AML-193 (cell line): ENCODE measurements at places on chromosomes 12 and 14.

- no peak for DNase-seq
These were observed 148.4 kb downstream of the RPAP3 start for GRCh38 chr12:47557386-47557785.

- no peak for DNase-seq
These were observed 254 bp upstream of the CCDC177 start for GRCh38 chr14:69574954-69575295.

GRCh38 chr14:100246809-100247428 is 8.0 kb downstream of the YY1 start:
- DNase-seq, result peak; percentile 28

DNA sequence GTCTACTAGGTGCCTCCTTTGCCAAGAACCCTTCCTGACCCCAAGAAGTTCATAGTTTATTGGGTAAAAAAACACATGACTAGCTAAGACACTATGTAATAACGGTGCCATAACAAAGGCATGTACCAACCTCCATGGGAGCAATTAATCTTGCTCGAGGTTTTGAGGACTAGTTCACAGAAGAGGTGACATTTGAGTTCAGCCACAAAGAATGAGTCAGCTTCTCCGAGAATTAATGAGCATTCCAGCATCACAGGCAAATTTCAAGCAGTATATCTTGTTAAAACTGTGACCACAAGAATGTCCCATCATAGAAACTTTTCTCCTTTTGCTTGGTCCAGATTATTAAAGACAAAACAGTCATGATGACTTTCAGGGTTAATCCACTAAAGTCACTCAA is 113.0 kb upstream of the RAP1B start:
- no peak for DNase-seq

DNA sequence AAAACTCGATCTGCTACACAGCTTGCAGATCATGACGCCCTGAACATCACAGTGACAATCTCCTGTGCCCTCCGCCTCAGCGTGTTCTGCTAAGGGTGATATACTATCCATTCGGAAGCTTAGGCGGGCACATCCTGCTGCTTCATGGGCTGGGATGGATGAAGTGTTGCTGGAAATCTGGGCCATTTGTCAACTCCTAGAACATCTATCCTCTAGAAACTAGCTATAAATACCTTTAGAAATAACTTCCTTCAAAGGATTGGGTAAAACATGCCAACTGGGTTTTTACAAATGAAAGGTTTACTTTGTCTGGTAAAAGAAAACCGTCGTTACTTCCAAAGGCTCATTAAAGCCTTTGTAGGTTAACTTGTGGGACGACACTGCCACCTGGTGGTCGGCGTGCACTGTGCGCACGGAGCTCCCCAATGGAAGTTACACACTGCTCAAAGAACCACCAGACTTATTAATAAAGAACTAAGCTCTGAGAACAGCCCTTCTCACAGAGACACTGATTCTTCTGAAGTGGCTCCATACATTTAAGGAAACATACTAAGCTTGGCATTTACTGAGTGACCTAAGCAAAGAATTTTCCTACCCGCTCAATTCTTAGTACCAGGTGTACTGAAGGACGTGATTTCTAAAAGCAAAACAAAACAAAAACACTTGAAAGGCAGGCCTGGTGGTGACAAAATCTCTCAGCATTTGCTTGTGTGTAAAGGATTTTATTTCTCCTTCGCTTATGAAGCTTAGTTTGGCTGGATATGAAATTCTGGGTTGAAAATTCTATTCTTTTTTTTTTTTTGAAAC is 21.6 kb upstream of the CACNA2D4 start:
- peak; percentile 79 for DNase-seq

GRCh38 chr14:30251017-30251416 is 307.9 kb upstream of the G2E3 start:
- DNase-seq, result no peak

DNA sequence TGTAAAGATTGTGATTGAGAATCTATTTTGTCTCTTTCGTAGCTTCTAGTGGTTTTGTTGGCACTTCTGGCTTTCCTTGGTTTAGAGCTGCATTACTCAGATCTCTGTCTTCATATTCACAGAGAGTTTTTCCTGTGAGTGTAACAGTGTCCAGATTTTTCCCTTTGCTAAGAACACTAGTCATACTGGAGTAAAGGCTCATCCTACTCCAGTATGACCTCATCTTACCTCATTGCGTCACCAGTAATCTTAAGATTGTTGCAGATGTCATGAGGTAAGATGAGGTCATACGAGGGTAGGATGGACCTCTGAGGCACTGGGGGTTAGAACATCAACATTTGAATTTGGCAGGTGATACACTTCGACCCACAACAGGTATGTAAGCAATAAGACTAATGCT is 461.2 kb downstream of the FLRT2 start:
- DNase-seq, result no peak

GRCh38 chr12:62679608-62680007 is 213.0 kb downstream of the MON2 start:
- no peak for DNase-seq

DNA sequence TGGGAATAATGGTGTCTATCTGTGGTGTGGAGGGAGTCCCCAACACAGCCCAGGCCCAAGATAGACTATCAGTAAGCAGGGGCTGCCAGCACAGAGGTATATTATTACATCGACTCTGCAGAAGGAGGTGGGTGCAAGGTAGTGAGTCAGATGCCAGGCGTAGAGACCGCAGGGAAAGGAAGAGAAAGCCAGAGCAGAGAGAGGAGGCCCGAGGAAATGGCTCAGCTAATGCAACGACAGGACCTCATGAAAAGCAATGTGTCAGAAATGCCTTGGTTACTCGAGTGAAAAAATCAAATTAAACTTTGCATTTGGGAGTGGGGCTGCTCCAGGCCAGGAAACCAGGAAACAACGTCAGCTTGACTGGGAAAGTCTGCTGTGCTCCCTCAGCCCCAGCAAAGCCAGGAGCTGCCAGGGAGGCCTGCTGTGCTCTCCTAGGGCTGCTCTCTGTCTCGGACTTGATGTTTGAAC is 173.2 kb downstream of the SUDS3 start:
- no peak for DNase-seq

- no peak for DNase-seq
These were observed 4.8 kb downstream of the ITGA7 start for GRCh38 chr12:55702861-55703260.

DNA sequence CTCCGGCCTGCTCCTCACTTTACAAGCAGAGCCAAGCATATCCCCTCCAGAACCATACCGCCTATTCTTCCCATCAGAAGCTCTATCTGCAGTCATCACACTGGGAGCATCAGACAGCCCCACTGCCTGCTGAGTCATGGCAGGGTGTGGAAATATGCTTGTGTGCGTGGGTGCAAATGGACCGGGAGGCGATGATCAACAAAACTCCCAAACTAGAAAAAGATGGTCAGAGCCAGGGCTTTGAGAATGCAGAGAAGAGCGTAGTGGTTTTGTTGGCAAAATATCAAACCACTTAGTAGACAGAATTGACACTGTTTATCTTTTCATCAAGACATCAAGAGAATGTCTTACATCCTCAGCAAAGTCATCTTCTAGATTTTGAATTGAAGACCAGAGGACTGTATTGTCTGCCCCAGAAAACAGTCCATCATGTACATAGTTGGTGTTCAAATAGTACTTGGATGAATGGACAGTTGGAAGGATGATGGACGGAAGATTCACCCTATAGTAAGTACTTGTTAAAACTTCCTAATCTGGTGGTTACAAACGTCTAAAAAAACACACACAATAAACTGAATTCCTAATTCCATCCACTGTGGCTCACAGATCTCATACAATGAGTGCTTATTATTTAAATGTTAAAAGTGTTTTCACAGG is 54.9 kb downstream of the VWF start:
- no peak for DNase-seq

DNA sequence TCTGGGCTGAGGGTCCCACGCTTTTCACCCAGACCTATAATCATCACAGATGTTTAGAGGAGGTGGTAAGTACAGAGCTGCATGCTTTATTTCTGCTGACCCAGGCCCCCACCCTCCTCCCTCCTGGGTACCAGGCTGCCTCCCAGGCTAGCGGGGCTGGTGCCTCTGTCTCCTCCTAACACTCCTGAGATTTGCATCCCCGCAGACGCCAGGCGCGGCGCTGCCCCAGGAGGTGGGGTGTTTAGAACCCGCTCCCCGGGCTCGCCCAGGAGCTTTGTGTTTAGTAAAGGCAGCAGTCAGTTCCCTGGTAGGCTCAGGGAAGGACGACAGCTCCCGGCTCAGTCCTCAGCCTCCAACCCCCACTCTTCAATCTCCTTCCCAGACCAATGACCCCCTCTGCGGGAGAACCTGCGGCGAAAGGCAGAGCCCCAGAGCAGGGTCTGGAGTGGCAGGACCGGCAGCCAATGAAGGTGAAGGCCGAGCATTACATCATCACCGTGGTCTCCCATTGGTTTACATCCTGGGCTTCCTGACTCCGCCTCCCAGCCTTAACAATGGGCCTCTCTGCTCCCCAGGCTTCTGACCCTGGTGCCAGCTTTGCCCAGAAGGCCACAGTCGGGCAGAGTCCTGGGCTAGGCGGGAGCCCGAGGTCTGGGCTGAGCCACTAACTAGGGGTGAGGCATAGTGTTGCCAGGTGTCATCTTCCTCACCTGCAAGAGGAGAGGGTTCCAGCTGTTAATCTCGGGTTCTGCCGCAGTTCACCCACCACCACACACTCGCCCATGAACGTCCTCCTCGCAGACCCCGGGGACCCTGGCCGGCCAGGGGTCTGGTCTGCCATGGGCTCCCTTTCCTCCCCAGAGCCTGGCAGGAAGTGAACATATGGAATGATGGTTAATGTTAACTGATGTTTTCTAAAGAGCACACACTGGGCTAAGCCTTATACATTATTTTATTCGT is 57.5 kb downstream of the CALM1 start:
- DNase-seq, result no peak

- no peak for DNase-seq
These were observed 59.8 kb downstream of the PLEKHG3 start for GRCh38 chr14:64763801-64764621.

GRCh38 chr12:130792821-130793553 is 46.1 kb downstream of the STX2 start:
- no peak for DNase-seq

DNA sequence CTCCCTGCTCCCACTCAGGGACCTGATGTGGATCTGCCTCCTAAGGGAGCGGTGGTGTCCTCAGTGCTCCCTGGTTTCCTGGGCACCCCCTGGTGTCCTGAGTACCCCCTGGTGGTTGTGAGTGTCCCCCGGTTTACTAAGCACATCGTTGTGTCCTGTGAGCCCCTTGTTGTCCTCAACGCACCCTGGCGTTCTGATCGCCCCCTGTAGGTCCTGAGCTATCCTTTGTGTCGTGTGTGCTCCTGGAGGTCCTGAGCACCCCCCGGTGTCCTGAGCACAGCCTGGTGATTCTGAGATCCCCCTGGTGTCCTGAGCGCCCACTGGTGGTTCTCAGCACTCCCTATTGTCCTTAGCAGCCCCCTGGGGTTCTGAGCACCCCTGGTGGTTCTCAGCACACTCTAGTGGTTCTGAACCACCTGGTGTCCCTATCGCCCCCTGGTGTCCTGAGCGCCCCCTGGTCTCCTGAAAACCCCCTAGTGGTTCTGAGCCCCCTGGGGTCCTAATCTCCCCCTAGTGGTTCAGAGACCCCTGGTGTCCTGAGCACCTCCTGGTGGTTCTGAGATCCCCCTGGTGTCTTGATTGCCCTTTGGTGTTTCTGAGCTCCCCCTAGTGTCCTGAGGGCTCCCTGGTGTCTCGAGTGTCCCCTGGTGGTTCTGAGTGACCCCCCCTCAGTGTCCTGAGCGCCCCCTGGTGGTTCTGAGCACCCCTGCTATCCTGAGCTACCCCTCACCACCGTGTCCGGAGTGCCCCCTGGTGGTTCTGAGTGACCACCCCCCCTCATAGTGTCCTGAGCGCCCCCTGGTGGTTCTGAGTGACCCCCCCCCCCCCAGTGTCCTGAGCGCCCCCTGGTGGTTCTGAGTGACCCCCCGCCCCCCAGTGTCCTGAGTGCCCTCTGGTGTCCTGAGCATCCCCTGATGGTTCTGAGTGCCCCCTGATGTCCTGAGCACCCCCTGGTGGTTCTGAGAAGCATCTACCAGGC is 615.1 kb downstream of the TMEM121 start:
- DNase-seq, result no peak

DNA sequence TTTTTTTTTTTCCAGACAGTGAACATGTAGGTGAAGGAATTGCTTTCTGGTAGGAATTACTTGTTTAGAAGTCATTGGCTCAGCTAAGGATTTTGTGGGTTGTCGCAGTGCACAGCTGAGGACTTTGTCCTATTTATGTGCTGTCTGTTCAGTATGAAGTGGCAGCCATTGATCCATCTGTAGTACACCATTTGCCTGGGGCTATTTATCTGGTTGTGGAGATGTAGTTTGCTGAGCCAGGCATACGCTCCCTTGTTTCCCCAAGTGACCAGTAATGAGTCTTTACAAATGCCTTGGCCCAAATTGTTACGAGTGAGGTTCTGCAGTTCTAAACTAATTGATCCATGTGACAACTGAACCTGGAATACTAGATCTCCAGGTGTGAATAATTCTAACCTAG is 140.1 kb downstream of the NRXN3 start:
- DNase-seq, result no peak

DNA sequence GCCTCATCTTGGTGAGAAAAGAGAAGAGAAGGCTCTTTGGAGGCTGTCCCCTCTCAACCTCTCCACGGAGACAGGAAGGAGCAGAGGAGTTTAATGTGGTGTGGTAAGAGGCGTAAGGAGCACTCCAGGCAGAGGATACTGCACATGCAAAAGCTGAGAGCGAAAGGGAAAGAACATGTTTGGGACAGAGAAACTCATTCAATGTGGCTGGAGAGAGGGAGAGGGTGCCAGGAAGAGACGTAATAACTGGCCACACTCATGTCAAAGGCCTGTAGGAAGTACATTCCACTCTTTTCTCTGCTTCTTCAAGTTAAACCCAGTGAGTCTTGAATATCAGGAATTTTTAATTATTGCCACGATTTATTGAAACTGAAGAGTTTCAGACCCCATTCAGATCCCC is 12.0 kb downstream of the VDR start:
- no peak for DNase-seq

DNA sequence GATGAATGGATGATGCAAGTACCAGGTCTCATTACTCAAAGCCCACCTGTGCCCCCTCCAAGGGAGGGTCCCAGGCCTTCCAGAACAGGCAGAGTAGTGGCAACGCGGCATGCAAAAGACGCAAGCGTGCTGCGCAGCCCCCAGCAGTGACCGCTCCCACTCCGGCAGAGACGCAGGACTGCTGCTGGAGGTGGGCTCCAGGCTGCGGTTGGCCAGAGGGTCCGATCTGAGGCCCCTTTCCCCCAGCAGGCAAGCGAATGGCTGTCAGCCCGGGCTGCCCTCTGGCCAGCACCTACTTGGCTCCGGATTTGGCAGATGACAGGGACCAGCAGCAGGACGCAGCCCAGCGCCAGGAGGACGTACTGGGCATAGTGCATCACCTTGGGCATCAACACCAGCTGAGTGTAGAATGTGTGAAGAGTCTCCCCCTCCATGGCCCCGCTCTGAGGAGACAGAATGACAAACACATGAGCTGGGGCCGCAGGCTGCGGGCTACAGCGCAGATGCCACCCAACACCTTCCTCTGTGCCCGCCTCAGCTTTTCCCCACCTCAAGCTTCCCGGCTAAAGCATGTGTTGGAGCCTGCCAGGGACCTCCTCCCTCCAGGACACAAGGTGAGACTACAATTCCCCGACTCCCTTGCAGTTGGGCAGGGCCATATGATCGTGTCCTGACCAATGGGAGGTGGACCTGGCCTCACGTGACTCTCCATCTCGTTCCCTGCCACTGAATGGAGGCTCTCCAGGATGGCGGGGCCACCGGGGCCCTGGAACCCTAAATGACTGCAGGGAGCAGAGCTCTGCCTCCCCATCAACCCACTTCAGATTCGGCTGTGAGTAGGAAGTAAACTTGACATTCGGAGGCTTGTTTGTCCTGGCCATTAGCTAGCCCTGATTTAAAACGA is 77.4 kb downstream of the SCARB1 start:
- DNase-seq, result no peak
